ENCODE measurements at places on chromosomes 7 and 10.

GRCh38 chr7:133771788-133772419 is 355.2 kb upstream of the LRGUK start:
- DNase-seq, result no peak

DNA sequence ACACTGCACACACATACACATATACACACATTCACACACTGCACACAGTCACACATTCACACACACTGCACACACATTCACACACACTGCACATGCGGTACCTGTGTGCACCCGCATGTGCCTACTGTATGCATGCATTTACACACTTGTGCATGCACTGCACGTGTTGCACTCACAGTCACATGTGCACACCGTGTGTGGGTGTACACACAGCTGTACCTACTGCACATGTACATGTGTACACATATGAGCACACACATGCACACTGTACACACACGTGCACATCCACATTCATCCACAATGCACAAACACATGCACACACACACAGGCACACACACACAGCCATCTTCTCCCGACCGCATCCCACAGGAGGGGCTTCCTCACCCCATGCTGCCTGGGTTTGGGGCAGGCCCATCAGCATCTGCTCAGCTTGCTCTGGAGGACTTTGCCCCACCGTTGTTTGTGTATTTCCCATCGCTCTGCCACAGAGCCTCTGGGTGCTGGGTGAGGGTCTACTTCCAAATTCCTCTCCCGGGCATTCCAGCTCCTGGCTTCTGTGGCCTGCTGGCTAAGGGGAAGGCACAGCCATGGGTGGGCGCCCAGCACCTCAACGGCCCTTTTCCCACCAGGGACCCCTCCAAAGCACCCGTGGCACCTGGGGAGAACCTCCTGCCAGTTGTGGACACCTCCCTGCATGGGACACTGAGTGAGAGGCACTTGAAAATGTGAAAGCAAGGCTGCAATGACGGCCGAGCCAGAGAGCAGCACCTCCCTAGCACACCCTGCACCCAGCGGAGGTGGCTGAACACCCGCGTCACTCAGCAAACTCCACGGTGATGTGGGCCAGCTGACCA is 324.3 kb downstream of the PTPRN2 start:
- DNase-seq, result no peak

- no peak for DNase-seq
These were observed 27.6 kb upstream of the LAMB4 start for GRCh38 chr7:108157606-108158335.

- no peak for DNase-seq
These were observed 98.0 kb downstream of the KCND2 start for GRCh38 chr7:120370954-120371353.

DNA sequence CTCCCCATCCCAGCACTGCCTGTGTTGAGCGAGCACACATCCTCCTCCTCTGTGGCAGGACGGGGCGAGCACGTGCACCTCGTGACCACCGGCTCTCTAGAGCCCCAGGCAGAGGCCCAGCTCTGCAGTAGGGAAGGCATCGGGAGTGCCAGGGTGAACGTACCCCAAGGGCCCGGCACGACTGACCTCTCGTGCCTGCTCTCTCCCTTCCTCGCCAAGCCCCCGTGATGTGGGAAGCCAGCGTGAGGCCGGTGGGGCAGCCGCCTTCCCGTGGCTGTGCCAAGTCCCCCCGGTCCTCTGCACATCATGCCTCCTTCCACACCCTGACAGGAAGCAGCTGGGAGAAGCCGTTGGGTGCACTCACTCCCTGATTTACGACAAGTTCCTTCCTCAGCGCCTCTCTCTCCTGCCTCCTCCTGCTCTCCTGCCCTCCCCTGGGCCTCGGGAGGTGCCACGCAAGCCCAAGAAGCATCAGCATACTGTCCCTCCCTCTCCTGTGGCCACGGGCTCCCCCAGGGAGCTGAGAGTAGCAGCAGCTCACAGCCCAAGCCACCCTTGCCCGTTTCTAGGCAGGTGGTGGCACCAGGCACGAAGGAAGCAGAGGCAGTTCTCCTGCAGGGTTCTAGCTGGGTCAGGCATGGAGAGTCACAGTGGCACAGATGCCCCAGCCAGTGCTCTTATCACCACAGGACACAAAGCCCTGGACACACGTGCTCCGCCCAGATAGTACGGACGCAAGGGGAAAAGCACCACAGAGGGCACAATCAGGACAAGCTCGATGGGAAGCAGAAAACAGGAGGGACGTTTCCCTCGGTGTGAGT is 47.0 kb downstream of the AMZ1 start:
- no peak for DNase-seq

DNA sequence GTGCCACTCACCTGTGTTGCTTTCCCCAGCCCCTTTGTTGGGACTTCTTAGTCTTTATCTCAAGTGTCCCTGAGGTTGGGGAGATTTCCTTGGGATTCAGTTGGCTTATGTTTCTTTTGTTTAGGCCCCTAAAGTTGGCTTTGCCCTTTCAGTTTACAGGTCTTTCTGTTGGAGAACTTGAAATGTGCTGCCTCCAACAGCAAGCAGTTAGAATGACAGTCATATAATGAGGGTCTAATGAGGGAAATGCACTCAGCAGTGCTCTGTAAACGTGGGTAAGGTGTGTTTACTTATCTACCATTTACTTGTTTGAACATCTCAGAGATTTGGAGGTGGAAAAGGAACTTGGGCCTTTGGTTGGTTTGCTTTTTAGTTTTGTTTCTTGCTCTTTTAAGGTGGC is 191.4 kb upstream of the STK17A start:
- no peak for DNase-seq

GRCh38 chr7:149869867-149870266 is 3.9 kb upstream of the ATP6V0E2 start:
- DNase-seq, result no peak

- DNase-seq, result no peak
These were observed 4.9 kb downstream of the GCK start for GRCh38 chr7:44184206-44184872.

- no peak for DNase-seq
These were observed 65.8 kb upstream of the CHST15 start for GRCh38 chr10:124159153-124159552.

DNA sequence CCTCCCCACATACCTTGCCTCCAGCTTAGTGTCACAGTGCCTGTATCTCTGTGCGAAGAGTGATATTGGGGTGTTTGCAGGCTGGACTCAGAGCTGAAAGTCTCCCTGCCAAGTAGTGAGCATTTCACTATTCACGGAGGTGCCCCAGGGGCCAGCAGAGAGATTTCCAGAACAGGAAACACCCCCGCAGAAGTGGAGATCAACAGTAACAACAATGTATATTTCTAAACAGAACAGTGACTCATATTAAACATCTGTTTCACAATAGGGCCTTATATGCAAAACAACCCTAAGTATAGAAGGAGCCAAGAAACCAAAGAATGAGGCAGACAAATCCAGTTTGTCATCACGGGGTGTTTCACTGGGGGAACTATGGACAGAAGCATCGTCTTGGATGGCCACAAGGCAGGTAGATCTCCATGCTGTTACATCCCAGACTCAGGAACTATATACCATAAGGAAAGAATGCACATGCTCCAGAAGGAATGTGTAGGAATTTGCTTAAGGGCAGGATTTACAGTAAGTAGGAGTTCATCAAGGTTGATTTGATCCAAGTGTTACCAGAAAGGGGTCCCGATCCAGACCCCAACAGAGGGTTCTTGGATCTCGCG is 29.3 kb upstream of the CCL24 start:
- no peak for DNase-seq

DNA sequence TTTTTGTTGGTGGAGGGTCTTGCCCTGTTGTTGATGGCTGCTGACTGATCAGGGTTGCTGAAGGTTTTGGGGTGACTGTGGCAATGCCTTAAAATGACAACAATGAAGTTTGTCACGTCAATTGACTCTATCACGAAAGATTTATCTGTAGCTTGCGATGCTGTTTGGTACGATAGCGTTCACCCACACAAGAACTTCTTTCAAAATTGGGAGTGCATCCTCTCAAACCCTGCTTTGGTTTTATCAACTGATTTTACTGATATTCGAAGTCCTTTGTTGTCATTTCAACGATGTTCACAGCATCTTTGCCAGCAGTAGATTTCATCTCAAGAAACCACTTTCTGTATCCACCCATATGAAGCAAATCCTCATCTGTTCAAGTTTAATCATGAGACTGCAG is 26.0 kb downstream of the NAMPT start:
- no peak for DNase-seq

- no peak for DNase-seq
These were observed 4.6 kb downstream of the HMX3 start for GRCh38 chr10:123140164-123140982.

DNA sequence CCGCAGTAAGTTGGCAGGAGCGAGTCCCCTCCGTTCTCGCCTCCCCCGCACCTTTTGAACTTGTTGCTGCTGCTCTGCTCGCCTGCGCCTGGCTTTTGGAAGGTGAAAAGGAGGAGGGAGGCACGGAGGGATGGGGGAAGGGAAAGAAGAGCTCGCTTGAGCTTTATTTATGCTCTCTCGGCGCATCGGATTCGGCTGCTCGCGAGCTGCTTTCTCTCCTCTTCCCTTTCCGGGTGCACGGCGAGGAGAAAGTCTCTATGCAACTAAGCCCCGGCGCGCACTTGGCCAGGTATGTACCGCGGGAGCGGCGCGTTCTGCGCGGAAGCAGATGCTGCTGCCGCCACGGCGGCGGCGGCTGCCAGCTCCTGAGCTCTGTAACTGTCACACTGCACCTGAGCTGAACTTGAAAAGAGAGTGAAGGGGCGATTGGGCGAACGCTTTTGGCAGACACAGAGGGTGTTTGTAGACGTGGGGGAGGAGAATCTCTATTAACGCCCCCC is 551 bp downstream of the KCND2 start:
- no peak for DNase-seq

- no peak for DNase-seq
These were observed 7.1 kb upstream of the AMZ1 start for GRCh38 chr7:2680792-2681490.

GRCh38 chr7:129470411-129470810 is 31.9 kb upstream of the SMKR1 start:
- DNase-seq, result no peak

DNA sequence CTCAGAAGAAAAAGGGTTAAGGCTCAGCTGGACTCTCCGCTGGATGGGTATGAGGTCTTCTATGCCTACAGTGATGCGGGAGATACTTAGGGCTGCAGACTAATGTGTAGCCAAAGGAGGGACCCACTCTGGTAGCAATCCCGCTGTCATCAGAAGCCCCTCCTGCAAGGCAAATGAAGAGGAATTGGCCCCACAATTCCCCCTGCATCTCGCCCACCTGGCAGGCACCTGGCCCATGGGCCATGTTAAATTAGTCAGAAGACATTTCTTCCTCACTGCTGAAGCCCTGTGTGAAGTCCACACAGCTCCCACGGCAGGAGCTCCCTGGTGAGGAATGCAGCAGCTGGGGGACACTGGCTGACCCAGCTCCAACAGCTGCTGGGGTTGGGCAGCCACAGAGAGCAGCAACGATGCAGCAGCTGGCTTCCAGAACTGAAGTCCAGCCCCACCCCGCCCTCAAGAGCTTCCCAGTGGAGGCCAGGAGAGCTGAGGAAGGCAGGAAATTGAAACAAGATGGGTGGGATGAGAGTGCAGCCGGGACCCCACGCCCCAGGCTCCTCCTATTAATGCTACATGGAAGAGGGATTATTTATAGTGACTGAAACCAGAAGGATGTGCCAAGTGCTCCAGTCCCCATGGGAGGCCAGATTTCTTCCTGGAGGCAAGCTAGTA is 5.5 kb downstream of the VSTM4 start:
- no peak for DNase-seq

GRCh38 chr10:26227786-26228185 is 11.2 kb downstream of the GAD2 start:
- DNase-seq, result no peak

GRCh38 chr7:27693794-27694193 is 31.1 kb upstream of the HIBADH start:
- DNase-seq, result no peak

- DNase-seq, result no peak
These were observed 39.4 kb upstream of the ARHGAP21 start for GRCh38 chr10:24762966-24763623.

DNA sequence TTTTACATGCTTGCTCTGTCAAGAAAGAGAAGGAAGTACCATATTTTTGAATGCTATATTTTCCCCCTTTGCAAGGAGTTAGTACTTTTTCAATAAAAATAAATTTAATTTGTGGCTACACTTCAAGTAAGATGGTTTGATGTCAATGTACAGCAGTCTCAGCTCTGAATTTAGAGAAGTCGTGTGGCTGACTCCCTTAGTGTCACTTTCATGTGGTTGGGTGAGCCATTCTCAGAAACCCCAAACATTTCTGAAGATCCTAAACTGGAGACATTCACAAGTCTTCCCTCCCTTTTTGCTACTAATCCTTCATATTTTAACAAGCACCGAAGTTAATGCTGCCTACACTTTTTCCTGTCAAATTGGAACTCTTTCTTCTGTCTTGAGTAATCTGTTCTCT is 244.4 kb downstream of the DYNC1I1 start:
- no peak for DNase-seq

DNA sequence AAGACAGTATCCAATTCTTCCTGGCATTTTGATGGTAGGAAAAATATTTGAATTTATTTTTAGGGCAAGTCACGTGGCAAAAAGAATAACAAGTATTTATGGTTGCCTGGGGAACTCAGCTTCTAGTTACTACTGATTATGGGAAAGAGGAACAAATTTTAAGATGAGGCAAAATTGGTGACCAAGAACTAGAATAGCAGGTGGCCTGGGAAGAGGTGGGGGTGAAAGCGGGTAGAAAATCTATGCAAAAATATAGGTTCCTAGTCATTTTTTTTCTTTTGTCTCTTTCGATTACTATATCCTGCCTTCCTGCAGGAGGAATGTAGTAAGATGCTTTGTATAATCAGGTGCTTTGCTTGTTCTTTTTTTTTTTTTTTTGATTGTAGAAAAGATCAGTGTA is 27.8 kb downstream of the ENTPD1 start:
- DNase-seq, result no peak

- DNase-seq, result no peak
These were observed 5.1 kb upstream of the LRRC4 start for GRCh38 chr7:128036226-128036940.

GRCh38 chr7:55077561-55078410 is 59.0 kb downstream of the EGFR start:
- DNase-seq, result no peak

Data from cortex of kidney (tissue), 1 donor.